Upper lobe of left lung (tissue), 6 donors: ENCODE measurements at places on chromosomes 6 and 20.

GRCh38 chr6:44787254-44787834 is 399.8 kb downstream of the CDC5L start:
- DNase-seq = no peak

DNA sequence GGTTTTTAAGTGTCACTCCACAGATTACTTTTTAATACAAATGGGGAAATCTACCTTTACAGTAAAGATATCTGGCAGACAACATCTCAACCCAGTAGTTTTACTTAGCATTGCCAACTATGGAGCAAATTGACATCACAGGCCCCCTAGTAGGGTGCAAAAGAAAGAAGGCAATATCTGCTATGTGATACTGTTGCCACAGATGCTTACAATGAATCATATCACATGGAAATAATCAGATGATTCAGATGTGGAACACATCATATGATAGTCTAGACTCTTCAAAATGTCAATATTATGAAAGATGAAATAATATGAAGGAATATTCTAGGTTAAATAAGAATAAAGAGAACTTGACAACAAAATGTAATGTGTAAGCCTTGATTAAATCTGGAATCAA is 322.5 kb downstream of the BMP2 start:
- DNase-seq = no peak

DNA sequence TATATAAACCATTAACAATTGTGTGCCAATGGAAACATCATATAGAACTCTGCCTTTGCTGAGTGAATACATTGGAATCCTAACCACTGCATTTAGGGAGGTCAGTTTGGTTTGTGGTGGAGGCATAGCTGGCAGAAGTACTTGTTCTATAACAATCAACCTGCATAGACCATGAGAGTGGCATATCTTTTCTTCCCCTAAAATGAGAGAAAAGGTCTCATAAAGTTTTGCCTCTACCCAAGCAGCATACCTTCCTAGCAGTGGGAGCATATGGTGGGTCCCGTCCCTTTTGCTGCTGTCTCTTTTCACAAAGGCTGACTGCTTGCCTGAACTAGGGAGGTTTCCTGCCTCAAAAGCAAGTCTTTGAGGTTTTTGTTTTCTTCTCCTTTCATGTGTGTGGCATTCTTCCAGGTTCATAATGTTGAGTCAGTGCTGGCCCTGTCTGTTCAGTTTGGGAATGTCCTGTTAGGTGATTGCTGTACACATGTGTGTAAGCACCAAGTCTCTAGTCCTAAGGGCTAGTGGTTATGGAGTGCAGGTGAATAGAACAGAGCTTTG is 61.2 kb upstream of the SUPT3H start:
- no peak for DNase-seq

GRCh38 chr20:34624629-34625028 is 52.3 kb downstream of the PIGU start:
- DNase-seq = no peak

DNA sequence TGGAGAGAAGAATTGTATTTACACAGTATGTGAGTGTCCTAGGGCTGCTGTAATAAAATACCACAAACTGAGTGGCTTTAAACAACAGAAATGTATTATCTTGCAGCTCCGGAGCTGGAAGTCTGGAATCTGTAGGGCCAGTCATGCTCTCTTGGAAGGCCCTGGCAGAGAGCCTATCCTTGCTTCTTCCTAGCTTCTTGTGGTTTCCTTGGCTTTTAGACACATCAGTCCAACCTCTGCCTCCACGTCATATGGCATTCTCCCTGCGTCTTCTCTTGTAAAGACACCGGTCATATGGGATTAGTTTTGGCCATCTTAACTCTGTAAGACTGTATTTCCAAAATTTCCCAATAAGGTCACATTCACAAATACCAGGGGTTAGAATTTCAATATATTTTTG is 10.8 kb downstream of the FNDC1 start:
- DNase-seq = no peak

DNA sequence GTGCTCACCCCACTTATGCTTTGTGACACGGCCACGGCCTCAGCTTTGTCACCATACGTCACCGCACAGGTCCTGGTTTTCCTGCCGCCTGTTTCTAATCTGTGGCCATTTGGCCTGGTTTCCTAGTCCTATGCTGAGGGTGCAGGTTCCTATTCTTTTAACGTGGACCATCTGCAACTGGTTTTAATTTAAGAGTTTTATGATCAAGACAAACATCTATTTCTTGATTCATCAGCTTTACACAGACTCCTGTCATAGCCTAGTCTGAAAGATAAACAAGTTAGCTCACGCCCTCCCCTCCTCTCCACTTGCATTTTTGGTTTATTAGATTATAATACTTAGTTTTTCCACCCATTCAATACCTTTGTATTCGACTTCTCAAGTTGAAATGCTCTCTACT is 97.5 kb upstream of the RPS6KA2 start:
- no peak for DNase-seq

- DNase-seq = no peak
These were observed 39.5 kb downstream of the NKX2-4 start for GRCh38 chr20:21357844-21358243.

DNA sequence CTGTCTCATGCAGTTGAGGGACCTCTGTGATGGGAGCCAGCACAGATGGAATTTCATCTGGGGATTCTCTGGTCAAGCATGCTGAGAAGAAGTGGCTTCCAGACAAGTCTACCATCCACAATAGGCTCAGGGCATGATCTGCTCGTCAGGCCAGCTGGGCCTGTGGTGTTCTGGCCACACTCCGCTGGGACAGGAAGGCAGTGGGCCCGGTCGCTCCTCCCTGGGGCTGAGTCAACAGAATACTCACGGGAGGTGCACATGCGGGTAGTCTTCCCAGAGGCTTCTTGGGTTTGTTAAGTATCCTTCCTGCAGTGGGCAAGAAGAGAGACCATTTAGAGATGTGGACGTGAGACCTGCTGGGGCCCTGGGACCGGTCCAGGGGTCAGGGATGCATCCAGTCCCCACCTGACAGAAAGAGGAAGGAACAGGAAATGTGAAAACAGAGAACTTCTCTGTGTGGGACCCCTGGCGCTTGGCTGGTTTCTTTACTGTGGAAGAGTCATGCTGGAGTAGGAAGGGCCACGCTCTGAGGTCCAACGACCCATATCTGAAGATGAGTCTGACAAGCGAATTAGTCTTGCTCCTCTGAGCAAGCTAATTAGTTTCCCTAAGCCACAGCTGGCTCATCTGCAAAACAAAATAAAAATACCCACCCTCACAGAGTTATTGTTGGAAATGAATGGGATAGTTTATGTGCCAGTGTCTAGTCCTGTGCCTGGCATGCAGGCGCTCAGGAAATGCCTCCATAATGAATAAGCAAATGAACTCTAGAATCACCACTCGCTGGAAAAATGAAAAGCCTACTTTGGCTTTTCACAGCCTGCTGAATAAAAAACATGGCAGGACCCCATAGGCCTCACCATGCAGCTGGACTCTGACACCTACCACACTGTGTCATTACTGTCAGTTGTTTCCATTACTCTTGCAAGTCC is 67.3 kb downstream of the TRAM2 start:
- DNase-seq = no peak

- peak; percentile 81 for DNase-seq
These were observed 673 bp downstream of the MARCKS start for GRCh38 chr6:113857556-113858479.

DNA sequence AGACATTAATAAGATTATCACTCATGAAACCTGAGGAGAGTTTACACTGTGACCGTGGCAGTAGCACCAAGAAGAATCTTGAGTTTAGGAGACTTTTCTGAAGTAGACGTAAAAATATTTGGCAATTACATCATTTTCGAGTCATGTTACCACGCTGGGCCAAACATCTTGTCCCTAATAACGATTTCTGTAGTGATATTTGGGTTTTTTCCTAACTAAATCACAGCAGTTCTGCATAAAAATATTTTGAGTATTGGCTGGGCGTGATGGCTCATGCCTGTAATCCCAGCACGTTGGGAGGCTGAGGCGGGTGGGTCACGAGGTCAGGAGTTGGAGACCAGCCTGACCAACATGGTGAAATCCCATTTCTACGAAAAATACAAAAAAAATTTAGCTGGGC is 262.4 kb downstream of the PHF3 start:
- no peak for DNase-seq

DNA sequence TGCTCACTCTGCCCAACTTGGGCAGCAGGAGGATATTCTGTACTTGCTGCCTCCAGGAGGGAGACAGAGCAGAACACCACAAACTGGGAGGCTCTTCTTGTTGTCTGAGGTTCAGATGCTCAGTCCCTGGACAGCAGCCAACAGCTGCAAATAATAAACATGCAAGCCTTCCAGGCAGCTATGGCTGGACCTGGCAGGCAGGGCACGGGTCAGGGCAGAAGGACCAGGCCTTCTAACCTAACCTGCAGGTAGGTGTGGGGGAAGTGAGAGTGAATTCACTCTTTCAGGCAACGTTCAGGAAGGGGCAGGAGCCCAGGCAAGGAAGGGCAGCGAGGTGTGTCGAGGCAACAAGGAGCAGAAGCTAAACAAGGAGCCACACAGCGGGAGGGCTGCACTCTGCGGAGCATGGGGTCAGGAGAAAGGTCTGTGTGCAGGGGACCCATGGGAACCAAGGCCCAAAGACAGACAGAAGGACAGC is 31.5 kb downstream of the NINL start:
- DNase-seq = no peak

- no peak for DNase-seq
These were observed 30.1 kb downstream of the PYGB start for GRCh38 chr20:25277941-25278521.

DNA sequence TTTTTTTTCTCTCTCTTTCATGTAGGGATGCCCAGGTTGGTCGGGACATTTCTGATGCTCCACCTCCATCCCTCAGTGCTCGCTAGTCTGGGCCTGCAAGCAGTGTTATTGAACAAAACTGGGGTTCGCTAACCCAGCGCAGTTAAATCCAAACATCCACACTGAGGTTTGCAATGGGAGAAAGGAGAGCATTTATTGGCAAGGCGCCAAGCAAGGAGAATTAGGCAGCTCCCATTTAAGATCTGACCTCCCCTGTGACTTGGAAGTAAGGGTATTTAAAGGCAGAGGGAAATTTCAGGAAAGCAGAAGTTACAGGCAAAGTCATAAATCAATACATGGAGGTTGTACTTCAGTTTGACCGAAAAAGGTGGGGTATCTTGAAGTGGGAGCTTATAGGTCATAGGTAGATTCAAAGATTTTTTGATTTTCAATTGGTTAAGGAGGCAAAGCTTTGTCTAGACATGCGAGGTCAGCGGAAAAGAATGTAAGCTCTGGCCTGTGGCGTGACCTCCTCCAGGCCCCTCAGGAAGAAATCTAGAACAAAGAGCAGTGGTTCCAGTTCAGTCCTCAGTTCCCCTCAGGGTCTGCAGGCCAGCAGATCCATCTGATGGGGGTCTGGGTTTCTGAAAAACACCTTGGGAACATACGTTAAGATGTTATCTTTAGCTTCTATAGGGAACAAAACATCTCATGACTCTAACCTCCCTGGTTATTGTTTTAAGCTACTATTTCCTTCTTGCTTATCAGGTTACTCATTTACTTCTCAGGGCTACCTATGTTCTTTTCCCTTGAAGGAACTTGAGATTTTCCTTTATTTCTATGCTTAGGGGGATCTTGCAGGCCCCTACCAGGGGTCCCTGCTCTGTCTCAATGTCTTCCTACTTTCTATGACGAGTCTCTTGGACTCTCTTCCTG is 66.0 kb upstream of the KIF16B start:
- no peak for DNase-seq

GRCh38 chr20:9483131-9483530 is 31.3 kb upstream of the LAMP5 start:
- DNase-seq = no peak

GRCh38 chr6:42782689-42783176 is 881 bp downstream of the BICRAL start:
- DNase-seq = peak; percentile 67

DNA sequence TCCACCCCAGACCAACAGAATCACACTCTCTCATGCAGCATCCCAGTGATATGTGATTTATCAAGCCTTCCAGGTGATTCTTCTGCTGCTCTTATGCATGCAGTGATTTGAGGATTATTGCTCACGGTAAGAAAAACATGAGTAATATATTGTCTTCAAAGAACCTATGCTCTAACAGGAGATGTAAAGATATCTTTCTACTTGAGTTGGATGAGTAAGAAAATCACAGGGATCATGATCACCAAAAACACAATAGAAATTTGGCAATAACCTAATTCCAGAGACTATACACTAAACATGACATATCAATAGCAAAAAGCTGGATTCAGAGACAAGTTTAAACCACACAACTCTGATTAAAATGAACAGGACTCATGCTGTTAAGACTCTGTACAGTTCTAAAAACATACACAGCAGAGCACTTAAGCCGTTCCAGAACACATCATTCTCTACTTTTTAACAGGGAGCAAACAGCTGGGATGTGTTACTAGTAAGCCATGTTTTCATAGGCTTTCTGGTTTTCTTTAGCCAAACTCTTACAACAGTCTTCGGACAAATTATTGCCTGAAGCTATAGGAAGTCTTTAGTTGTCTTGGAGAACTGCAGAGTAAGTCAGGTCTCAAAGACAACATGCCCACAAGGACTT is 568.6 kb downstream of the HAO1 start:
- DNase-seq = no peak

- no peak for DNase-seq
These were observed 268.8 kb downstream of the KCNQ5 start for GRCh38 chr6:72890671-72891070.

DNA sequence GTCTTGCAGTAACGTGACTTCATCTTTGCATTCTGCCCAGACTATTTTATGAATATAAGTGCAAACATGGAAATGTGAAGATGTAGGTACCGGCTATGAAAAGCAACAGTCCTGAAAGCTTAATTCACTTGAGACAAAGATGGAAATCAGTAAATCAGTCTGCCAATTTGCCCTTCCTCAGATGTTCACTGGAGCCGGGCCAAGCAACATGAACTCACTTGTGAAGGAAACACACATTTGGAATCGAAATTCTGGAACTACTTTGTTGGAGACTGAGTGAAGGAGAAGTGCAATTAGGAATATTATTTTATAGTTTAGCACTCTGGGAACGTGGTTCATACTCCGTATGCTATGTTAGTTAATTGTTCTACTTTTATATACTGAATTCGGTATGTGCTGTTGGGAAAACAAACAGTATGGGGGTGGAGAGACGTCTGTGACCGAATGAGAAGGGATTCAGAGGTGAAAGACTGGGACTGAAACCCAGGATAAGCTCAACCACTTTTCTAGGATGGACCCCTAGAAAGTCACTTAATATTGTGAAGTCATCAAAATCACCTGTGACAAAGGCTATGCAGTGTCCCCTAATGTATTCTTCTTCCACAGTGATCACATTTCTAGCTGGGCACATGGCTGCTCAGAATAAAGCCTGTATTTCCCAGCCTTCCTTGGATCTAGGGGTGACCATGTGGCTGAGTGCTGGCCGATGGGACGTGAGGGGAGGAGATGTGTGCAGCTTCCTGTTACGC is 95.5 kb downstream of the PREX1 start:
- no peak for DNase-seq

DNA sequence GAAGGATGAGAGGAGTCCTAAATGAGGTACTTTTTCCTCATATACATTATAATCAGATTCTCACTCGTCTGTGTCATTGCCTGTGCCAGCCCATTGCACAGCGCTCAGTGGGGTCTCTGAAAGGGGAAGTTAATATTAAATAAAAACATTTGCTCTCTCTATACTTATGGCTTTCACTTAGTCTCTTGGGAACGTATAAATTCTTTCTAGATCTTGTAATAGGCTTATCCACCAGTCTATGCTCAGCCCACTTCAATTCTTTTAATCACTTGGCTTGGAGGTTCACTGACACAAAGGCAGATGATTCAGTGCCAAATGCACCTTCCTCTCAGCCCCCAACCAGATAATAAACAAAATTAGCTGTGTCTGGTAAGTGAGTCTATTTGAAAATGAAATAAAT is 164.3 kb upstream of the OGFRL1 start:
- no peak for DNase-seq
